ENCODE measurements at places on chromosomes 16 and 17. TPM values are rescaled to one million over a fixed set of nuclear protein-coding genes. Genes with fewer than 3 reads are reported as not detected.

Gene MYH3
- polyA plus RNA-seq: 9.4 TPM

Gene KRT28
- not detected for polyA plus RNA-seq

Gene MEOX1
- polyA plus RNA-seq: not detected

Gene EPN3
- polyA plus RNA-seq: not detected

Gene BCO1
- not detected for polyA plus RNA-seq
